Thyroid gland (tissue), 4 donors: ENCODE measurements at places on chromosomes 2 and 18. TPM values are rescaled to one million over a fixed set of nuclear protein-coding genes. Genes with fewer than 3 reads are reported as not detected.

The HOXD4 gene
- total RNA-seq = 2.4 TPM

The RFTN2 gene
- total RNA-seq = 10.2 TPM

- no peak for DNase-seq
- no peaks in the 10 kb centered on the region for H3K4me1 ChIP-seq
- H3K36me3 ChIP-seq = no peaks in the 10 kb centered on the region
- H3K27me3 ChIP-seq = no peaks in the 10 kb centered on the region
- no peak overlapping the region for H3K27ac ChIP-seq
These were observed 439.2 kb downstream of the SETBP1 start for GRCh38 chr18:45119876-45120275.

- no peak overlapping the region for H3K27ac ChIP-seq
- no peak overlapping the region for H3K4me3 ChIP-seq
- DNase-seq = no peak
- H3K27me3 ChIP-seq = no peaks in the 10 kb centered on the region
- H3K36me3 ChIP-seq = no peaks in the 10 kb centered on the region
- peaks cover 7% of the 10 kb centered on the region for H3K4me1 ChIP-seq
These were observed 38.2 kb downstream of the CUL3 start for GRCh38 chr2:224546926-224547325.

GRCh38 chr18:73891572-73892421, 255.8 kb downstream of the FBXO15 start:
- no peaks in the 10 kb centered on the region for H3K27me3 ChIP-seq
- no peak overlapping the region for H3K4me3 ChIP-seq
- no peak overlapping the region for H3K27ac ChIP-seq
- no peaks in the 10 kb centered on the region for H3K36me3 ChIP-seq
- no peaks in the 10 kb centered on the region for H3K4me1 ChIP-seq

DNA sequence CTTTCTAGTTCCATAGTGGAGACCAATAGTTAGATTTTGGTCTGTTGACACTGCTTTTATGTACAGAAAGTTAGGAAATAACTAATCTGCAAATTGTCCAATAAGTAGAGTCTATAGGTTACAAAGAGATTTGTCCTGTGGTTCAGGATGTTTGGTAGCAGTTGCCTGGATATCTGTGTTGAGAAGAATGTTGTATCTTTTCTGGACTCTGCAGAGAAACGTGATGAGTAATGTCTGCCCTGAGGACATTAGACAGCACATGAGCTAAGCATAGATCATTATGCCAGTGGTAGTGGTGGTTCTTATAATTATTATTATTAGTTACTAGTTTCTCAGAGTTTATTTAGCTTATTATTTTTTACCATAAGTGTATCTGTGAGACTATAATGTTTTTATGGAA, 65.8 kb downstream of the ANKRD62 start:
- H3K4me1 ChIP-seq = no peaks in the 10 kb centered on the region
- H3K4me3 ChIP-seq = no peak overlapping the region
- no peak for DNase-seq

DNA sequence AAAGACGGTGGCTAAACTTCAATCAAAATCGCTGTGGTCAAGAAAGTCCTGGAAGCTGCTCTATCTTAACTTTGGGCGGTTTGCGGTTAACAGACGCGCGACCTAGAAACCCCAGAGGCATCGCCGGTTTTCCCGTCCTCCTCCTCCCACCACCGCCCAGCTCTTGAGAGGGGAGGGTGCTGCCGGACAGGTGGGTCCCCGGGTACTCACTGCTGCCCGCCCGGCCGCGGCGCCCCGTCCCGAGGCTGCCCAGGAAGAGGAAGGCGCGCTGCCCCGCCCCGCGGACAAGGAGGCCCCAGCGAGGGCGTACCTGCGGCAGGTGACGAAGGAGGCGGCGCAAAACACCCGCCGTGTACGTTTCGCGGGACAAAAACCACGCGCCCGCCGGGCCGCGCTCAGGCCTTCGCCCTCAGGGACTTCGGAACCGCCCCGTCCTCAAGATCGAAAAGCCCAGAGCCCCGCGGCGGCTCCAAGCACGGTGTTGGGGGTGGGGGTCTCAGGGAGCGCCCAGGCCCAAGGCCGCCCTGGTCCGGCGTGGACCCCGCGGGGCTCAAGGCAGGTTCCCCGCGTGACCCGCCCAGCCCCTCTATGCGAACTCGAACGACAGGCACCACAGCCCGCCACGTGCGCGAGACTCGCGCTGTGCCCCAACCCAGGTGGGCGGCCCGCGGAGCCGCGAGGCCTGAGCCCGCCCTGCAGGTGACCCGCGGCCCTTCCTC, at the start of gene SH3YL1:
Gene SH3YL1 (minus strand): TSS at position 259 of the 719 bp plus-strand sequence. CDS start 48 bp downstream, at position 211.
- H3K4me3 ChIP-seq = peak within 1 kb of the TSS; percentile 70
- peaks cover 22% of the 10 kb centered on the region for H3K4me1 ChIP-seq
- peak within 1 kb of the TSS; percentile 81 for H3K27ac ChIP-seq
- H3K27me3 ChIP-seq = no peaks in the 10 kb centered on the region
- DNase-seq = peak; percentile 88
- H3K36me3 ChIP-seq = no peaks in the 10 kb centered on the region

GRCh38 chr2:238697193-238698071, 150.5 kb upstream of the TWIST2 start:
- DNase-seq = no peak
- H3K27ac ChIP-seq = no peak overlapping the region
- no peaks in the 10 kb centered on the region for H3K27me3 ChIP-seq
- no peaks in the 10 kb centered on the region for H3K36me3 ChIP-seq
- no peak overlapping the region for H3K4me3 ChIP-seq
